Left renal pelvis (tissue), 4 donors: ENCODE measurements at places on chromosomes 7 and 10. TPM values are rescaled to one million over a fixed set of nuclear protein-coding genes. Genes with fewer than 3 reads are reported as not detected.

GRCh38 chr10:126087796-126088505 is 191.6 kb downstream of the FANK1 start:
- DNase-seq = no peak

GRCh38 chr7:124085179-124085578 is 52.3 kb upstream of the TMEM229A start:
- peak; percentile 50 for DNase-seq

DNA sequence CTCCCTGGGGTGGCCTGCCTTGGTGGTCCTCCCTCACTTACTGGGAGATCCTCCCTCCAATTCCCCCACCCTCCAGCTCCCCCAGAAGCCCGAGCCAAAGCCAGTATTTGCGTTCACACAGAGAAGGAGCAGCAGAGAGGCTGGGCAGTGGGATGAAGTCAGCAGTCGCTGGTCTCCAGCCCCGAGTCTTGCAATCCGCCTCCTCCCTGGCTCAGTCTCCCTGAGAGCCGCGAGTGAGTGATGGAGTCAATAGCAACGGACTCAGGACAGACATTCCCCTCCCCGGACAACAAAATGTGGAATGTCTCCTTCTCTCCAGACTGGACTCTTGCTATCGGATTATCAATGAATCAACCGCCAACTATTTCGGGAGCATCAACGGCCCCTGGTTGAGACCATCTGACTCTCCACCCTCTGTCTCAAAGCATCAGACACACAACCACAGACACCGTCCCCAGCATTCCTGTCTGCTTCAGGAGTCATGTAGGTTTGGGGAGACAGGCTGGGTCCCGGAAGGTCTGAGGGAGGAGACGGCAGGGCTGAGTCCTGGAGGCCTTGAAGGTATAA is 178.4 kb downstream of the SH3PXD2A start:
- DNase-seq = no peak

GRCh38 chr10:13925971-13926780 is 339.4 kb downstream of the PRPF18 start:
- DNase-seq = no peak

GRCh38 chr10:42477170-42477569 is 161.2 kb downstream of the ZNF33B start:
- DNase-seq = no peak

DNA sequence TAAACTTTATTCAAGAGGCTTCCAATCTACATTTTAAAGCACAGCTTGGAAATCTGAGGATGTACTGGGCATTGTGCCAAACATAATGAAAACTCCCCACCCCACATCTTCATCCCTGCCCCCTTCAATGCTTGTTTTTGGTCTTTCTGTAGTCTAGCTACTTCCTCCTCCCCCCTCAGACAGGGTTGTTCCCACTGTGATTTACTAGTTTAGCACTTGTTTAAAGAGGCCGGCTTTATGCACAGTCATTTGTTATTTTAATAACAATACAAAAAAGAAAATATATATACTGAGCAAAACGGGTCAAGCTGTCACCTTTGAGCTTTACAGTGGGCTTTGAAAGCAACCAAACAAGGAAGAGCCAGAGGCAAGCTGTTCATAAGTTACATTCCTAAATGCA is 132.6 kb downstream of the CHRM2 start:
- DNase-seq = peak; percentile 33

GRCh38 chr10:18155321-18155720 is 15.1 kb downstream of the CACNB2 start:
- DNase-seq = no peak

- DNase-seq = no peak
These were observed 11.5 kb upstream of the PLAU start for GRCh38 chr10:73899423-73899822.

DNA sequence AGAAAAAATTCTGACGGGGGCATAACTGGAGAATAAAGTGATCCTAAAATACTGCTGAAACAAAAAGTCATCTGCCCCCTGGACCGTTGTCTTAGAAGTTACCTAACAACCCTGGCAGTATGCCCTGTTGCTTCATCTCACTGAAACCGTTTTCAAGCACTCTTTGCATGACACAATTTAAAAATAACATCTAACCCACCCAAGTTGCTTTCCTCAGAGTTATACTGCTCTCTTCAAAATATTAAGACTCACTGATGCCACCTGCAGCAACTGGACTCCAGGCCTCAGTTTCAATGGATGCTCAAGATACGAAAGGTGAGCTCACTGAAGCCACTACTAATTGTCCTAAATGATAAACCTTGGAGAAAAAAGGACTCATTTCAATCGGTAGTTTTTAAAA is 57.4 kb downstream of the CDK6 start:
- DNase-seq = no peak

DNA sequence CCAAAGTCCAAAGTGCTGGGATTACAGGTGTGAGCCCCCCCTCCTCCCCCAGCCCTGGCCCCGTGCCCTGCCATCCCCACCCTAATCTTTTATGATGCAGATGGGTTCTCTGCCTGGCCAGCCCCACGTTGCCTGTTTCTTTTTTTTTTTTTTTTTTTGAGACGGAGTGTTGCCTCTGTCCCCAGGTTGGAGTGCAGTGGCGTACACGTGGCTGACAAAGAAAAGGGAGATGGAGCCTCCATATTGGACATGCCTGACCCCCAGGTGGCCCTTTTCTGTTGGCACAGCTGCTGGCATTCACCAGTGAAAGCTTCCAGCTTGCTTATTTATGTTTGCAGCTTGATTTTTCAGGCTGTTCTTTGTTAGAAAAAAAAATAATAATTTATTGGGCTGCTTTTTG is 235.3 kb downstream of the CCDC3 start:
- no peak for DNase-seq

GRCh38 chr7:6505685-6506559 is 45.3 kb downstream of the GRID2IP start:
- DNase-seq = no peak

- no peak for DNase-seq
These were observed 51.0 kb upstream of the COBL start for GRCh38 chr7:51367614-51367968.

DNA sequence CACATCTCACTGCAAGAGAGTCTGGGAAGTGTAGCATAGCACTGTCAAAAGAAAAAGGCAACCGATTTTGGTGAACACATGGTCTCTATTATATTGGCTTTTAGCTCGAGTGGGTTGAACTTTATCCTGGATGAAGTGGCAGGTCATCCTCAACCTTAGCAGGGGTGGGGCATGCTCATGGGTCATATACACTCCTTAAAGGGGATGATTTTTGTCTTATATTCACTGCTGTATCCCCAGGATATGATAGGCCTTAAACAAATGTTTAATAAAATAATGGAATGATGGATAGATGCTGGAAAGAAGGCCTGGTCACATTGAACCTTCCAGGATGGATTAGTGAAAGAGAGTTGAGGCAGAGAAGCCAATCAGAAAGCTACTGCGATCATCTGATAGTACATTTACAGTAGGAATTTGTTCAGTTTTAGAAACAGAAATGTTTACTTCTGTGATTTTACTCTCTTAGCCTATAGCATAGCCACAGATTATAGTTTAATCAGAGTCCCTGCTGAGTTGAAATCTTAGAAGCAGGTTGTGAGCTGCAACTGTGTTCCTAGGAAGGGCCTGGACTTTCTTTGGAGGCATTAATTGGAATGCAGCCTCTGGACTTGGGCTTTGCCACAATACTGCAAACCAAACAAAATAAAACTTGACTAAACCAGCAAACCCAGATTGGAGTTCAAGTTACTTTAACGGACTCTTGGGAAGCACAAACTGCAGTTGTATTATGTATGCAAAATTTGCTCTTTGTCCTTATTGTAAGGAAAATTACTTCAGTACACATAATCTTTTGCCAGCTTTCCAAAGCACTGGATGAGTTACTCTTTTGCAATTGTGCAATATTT is 138.3 kb downstream of the BMPER start:
- no peak for DNase-seq

DNA sequence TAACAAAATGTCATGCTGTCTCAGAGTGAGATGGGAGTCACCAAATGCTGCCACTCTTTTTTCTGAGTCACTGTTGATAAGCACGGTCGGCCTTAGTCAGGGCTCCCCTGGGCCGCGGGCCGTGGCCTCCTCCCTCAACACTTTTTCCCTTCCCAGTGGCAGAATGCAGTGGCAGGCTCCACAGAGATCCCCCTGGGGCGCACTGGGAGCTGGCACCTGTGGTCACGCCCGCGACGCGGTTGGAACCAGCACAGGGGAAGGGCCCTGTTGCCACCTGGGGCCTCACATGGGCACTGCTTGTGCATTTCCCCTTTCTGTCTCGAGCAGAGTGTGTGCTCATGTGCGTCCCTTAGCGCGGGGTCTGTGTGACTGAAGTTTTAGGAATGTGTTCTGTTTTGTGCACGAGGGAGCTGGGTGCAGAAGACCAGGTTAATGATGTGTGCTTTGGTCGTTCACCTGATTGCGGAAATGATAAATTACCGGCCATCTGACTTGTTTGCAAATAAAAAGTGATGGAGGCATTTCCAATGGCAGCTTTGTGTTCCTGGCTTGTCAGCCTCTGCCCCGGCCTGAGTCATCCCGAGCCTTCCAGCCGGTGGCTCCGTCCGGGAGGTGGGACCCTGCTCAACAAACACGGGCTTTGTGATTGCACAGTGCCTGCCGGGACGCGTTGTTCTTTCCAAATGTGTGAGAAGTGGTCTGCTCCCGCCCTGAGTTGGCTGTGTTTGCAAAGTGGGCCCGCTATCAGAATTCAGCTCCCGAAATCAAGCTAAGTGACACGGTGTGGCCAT is 100.7 kb downstream of the NKX6-2 start:
- DNase-seq = no peak

Gene AKR1C8
- 0.58 TPM for polyA plus RNA-seq

Gene AS3MT
- polyA plus RNA-seq = 25.3 TPM

Gene OPTN
- 36.7 TPM for polyA plus RNA-seq

Gene PCDH15
- polyA plus RNA-seq = 12.9 TPM

Gene C10orf53
- not detected for polyA plus RNA-seq

Gene AGR3
- polyA plus RNA-seq = 3.4 TPM

Gene TAS2R3
- polyA plus RNA-seq = 0.70 TPM

Gene MCM10
- polyA plus RNA-seq = 10.8 TPM

Gene NEUROD6
- polyA plus RNA-seq = not detected

Gene CPXM2
- 1.9 TPM for polyA plus RNA-seq

Gene CCM2
- polyA plus RNA-seq = 24.9 TPM

Gene CHST15
- 18.8 TPM for polyA plus RNA-seq
